ENCODE measurements at places on chromosomes 12 and 14.

- DNase-seq: peak; percentile 75
These were observed 8.8 kb upstream of the GNPTAB start for GRCh38 chr12:101839324-101840283.

DNA sequence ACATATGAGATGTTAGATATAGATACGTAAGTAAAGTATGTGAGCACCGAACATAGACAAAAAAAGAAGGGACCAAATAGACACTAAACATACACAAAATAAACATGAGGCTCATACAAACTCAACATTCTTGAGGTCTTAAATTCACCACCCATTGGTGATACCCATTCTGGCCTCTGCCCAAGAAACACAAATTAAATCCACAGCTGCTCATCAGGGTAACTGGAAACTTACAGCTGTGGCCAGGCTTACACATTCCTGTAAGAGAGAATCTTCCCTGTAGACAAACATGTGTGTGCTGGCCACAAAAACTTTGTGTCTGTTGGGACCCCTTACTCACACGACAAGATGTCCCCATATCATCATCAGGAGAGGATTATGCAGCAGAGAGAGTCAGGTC is 22.4 kb downstream of the MAGOHB start:
- DNase-seq: peak; percentile 4

DNA sequence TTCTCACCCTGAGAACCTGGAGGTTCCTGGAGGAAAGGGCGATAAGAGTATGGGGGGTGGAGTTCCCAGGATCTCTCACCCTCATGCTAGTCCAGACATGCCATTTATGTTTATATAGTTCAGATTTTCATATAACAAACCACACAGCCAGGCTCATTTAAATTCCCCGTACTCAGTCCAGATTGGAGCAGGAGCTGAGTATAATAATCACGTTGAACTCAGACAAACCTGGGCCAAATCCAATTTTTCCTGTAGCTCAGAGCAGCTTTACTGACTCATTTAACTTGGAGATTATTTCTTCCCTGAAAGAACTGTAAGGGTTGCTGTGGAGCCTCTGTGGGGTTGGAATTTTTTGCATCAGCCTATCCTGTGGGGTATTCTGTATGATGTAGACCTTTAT is 660.8 kb downstream of the TMEM121 start:
- DNase-seq: no peak

- peak; percentile 57 for DNase-seq
These were observed 131.7 kb downstream of the TMTC2 start for GRCh38 chr12:82818271-82819035.

DNA sequence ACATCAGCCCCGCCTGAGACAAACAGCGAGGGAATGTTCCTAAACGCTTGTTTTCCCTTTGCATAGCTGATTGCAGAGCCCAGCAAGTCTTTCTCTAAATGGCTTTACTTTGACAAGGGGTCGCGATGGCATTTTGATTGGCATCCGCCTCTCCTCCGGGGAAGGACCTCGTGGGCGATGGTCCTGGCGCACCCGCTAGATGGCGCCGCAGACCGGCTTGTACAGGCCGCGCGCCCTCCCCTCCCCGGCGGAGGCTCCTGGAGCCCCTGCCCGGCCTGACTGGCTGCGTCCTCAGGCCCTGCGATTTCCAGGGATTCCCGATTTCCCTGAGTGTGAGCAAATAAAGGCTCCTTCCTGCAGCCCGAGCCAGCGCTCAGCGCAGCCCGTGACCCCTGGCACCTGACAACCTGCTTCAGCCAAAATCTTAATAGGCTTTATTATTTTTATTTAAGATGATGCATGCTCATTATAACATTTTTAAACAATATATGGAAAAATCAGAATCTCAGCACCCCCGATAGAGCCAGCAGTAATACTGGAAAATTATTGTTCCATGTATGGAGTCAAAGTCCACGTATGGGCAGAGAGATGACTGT is 468.3 kb downstream of the AACS start:
- no peak for DNase-seq

DNA sequence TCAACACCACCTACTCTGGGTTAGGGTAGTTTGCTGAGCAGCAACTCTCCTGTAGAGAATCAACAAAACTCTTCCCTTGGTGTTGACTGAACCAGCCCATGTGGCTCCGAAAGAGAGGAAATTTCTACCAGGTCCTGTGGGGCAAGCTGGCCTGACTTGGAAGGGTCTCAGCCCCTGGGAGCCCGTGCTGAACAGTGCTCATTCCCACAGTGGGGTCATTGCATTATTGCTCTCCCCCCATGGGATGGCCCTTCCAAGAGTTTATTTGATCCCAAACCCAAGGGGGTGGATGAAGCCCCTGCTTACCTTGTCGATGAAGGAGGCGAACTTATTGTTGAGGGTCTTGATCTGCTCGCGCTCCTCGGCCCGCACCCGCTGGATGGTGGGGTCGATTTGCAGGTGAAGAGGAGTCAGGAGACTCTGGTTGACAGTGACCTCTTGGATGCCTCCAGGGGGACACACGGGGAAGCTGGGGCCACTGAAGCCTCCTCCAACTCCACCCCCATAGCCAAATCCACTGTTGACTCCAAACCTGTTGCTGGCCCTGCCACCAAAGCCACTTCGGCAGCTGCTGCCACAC is 580 bp downstream of the KRT75 start:
- DNase-seq: no peak

- DNase-seq: no peak
These were observed 38.4 kb downstream of the MLXIP start for GRCh38 chr12:122116707-122117535.

DNA sequence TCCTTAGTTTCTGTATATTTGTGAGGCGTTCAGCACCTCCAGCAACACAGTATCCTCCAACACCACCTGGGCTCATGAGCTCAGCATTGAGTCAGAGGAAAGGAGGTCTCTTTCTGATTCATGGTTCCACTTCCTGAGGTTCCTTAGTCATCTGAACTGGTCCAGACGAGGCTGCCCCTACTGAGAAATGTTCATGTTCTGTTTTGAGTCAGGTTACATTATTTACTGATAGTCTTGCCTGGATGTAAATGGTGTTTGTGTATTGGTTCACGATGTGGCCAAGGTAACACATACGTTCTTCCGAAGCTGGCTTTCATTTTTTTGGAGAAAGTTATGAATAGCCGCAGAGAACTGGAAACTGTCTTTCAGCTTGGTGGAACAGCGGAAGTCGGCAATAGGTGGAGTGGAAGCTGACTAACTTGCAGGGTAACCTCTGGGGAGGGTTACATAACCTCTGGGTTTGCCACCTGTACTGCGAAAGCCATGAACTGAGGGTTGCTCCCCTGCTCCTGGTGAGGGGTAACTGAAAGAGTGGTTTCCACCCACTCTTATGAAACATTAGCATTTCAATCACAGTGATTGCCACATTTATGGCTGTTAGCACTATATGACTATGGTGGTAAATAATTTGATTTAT is 42.2 kb upstream of the MANSC4 start:
- DNase-seq: peak; percentile 85

GRCh38 chr14:76462330-76462729 is 86.4 kb downstream of the ESRRB start:
- no peak for DNase-seq

DNA sequence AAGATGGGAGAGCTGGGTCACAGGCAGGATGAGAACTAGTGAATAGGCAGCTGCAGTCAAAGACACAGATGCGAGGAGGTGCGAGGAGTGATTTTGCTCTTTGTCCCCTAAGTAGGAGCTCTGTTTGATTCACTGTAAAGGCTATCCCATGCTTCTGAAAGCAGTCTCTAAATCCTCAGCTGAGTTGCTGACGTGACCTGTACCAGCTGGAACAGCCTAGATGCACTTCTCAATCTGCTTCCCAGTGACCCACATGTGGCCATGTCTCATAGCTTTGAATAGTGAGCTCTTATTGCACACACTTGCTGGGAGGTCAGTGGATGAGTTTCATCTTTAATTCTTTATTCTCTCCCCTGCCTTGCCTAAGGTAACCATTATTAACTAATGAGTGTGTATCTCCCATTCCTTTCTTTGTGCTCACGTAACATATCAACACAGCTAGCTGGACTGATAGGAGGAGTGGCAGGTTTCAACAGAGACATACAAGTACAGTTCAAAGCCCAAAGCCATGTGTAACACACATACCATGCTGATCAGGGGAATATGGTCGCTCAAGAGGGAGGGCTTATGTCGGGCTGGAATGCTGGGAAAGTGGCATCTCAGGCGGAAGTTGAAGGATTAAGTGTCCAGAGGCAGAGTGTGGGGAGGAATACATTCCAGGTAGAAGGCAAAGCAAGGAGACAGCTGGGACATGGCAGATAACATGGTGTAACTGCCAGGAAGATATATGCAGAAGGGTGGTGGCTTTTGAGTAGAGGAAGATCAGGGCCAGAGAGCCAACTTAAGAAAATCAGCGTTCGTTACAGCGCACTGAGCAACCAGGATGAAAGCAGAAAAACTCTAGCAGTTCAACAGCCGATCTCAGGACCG is 15.4 kb upstream of the YY1 start:
- peak; percentile 73 for DNase-seq

DNA sequence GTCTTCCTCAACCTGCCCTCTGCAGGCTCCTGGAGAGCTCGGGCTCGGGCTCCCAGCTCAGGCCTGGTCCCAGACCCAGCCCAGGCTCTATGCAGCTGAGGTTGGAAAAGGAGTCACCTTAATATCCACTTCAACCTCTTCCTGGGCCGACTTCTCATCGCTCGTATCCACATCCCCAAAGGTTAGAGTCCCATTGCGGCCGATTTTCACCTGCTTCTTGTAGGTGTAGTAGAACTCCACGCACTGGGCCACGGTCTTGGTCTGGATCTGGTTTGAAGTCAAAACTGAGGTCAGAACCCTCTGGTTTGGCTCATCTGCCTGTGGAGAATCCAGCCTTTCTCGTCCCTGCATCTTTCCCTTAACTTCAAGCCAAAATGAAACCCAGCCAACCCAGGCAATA is 8.4 kb upstream of the PNMA1 start:
- no peak for DNase-seq

- DNase-seq: no peak
These were observed 6.3 kb upstream of the FLVCR2 start for GRCh38 chr14:75572104-75572503.

GRCh38 chr12:49616533-49617219 is 6.7 kb upstream of the PRPF40B start:
- no peak for DNase-seq

DNA sequence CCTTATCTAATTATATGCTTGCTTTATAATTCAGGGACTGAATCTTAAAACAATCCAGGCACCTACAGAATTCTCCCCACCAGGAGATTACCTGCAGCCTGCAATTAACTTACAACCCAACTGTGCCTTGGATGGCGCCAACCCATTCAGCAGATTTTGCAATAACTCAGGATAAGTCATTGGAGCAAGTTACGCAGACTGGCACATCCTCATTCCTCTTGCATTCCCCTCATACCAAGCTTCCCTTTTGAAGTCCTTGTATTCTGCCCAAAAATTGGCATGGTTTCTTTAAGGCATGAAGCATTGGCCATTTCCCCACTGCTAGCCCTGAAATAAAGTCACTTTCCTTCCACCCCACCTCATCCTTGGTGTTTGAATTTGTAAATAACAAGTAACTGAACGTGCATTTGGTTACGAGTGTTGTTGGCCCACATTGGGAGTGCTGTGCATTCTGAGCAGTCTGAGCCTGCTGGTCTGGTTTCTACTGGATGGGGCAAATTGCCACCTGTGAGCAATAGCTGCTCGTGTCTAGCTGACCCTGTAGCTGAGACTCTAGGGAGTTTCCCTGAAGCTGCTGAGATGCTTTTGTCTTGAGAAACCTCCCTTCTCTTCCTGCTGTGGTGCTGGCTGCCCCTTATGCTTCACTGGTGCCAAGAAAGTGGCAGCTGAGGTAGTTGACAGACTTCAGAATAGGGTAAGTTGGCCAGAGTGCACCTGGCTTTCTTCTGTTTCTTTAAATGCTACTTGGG is 99.2 kb upstream of the SCAF11 start:
- no peak for DNase-seq

DNA sequence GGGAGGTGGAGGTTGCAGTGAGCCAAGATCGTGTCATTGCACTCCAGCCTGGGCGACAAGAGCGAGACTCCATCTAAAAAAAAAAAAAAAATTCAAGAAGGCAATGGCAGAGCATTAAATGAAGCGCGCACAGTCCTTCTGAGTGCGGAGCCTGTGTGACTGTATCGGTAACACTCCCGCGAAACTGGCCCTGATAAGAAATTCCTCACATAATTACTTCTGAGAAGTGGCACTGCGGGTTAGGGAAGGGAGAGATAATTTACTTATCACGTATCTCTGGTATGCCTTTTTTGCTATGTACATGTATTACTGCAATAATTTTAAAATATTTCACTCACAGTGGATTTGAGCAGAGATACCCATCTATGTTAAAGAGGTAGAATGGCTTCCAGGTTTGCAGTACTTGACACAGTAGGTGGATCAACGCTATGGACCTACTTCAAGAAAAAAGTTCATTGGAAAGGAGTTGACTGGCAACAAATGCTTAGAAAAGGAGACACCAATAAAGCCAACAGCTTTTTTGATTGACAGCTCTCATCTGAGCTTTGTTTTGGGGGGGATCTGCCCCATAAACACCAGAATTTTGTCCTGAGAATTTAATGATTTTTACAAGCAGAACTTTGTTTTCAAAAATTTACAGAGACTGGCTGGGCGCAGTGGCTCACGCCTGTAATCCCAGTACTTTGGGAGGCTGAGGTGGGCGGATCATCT is 29.2 kb upstream of the SPTLC2 start:
- DNase-seq: no peak

GRCh38 chr14:93533437-93533836 is 102.7 kb downstream of the UNC79 start:
- no peak for DNase-seq

DNA sequence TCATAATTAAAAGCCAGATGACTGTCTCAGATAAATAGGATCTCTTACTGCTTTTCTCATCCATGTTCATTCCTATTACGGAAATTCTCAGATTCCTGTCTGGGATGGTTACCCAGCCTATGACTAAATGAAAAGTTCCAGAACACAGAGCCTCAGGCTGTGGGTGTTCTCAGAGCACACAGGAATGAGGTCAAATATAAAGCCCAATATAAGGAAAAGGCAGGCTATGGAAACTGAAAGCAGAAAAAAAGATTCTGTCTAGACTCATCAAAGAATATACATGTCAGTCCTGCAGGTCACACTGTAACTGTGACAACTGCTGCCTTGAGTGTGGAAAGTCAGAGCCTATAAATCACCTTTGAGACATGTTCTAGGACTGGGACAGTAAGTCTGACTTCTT is 64.3 kb downstream of the DCAF5 start:
- peak; percentile 51 for DNase-seq

DNA sequence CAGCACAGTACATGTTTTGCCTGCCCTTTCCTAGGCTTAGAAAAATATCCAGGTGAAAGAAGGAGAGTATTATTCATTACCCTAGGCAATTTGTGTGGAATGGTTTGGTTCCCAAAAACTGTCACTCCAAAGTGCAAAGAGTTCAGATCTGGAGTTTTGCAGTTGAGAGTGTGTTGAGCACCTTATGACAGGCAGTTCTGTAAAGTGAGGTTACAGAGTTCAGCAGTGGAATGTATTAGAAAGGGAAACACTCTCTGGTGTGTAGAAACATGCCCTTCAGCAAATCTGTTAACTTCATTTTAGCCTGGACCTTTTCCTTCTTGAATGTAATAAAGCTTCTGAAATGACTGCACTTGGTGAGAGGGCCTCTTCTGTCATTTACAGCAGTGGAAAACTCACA is 154.0 kb upstream of the SSTR1 start:
- DNase-seq: no peak

- no peak for DNase-seq
These were observed 182.7 kb downstream of the MYRFL start for GRCh38 chr12:70007687-70008086.
